ENCODE measurements at places on chromosomes 11 and 22.

DNA sequence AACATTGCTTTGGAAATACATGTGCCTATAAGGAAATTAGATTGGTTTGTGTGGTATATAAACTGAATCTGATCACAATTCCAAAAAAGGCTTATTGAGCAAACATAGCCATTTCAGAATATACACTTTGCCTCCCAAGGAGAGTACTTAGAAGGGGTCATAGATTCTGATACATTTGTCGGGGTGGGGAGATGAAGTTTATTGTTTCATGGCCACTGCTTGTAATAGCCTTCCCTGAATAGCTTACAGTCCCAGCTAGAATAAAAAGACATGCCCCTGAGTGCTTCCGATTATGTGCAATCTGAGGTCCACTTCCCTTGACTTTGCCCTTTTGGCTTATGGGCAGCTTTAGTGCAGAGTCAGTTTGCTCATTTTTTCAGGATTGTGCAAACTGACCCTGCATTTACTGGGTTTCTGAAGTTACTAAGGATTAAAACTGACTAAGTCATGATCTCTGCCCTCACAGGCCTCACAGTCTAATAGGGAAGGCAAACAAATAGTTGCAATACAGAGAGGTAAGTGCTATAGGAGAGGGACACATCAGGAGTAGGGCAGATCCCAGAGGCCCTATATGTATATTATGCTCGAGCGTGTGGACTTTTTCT, 184.2 kb downstream of the BLID start:
- no peak for DNase-seq

DNA sequence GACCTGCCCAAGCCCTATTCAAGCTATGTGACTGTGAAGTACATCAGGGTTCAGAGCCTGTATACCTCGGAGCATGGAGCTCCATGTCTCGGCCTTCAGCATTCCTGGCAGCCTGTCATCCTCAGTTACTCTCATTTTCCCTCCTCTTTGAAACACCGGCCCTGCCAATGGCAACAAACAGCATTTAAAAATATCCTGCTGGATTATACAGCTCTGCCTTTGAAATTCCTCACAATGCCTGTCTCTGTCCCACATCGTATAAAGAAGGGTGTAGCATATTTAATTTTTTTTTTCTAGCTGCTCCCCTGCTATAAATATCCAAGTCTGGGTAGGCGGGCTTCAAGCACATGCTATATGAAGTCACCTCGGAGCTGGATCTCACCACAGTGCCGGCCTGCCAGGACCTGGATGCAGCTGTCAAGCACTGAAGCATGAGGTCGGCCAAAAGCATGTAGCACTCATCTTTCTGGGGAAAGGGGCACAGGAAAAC, 11.8 kb downstream of the ABTB2 start:
- DNase-seq: no peak

- no peak for DNase-seq
These were observed 1387.0 kb upstream of the TENM4 start for GRCh38 chr11:80827781-80828180.

- DNase-seq: no peak
These were observed 47.4 kb upstream of the BIRC3 start for GRCh38 chr11:102269927-102270326.

DNA sequence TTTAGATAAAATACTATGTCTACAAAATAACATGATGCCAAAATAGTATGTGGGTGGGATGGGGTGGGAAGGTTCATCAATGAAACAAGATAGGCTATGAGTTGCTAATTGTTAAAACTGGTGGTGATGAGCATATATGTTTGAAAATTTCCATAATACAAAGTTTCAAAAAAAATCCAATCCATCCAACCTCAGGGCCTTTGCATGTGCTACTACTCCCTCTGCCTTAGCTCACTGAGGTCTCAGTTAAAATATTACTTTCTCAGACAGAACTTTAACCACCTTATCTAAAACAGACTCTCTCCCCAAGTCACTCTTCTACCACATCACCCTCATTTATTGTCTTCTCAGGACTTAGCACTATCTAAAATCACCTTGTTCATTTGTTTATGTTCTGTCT, 201.1 kb downstream of the TTC28 start:
- no peak for DNase-seq

GRCh38 chr11:70074746-70075145, 3.4 kb upstream of the ANO1 start:
- DNase-seq: no peak

GRCh38 chr22:36409911-36410756, 22.4 kb upstream of the MYH9 start:
- DNase-seq: peak; percentile 48

- DNase-seq: no peak
These were observed 43.8 kb upstream of the API5 start for GRCh38 chr11:43267856-43268580.

- DNase-seq: no peak
These were observed 510.8 kb downstream of the NELL1 start for GRCh38 chr11:21180182-21180581.

DNA sequence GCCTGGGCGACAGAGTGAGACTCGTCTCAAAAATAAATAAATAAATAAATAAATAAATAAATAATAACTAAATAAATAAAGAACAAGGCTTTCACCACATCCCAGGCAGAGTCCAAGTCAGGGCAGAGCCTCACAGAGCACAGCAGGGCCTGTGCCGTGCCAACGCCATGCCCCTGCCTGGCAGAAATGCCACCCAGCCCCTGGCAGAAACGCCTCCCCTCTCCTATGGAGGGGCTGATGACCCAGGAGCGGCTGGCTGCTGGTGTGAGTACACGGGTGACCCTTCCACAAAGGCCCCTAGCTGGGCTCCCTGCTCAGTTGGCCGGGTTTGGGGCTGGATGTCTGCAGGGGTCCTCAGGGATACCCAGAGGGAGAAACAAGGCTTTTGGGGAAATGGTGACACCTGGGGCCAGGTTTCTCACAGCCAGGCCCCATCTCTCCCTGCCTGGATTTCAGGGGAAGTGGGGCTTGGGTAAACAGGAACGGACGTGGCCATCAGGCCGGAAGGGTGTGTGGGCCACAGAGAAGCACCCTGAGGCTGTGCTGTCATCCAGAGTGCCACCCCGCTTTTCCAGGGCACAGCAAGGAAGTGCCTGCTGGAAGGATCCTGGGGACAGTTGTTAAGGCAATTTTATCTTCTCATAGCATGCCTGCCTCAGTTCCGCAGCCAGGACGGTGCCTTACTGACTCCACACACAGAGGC, 5.1 kb downstream of the BID start:
- DNase-seq: no peak

GRCh38 chr11:27720277-27720830, 20.1 kb upstream of the BDNF start:
- DNase-seq: no peak

- DNase-seq: peak; percentile 66
These were observed 3.9 kb downstream of the HTATIP2 start for GRCh38 chr11:20367313-20367948.
